ENCODE measurements at places on chromosomes 6 and 20.

GRCh38 chr6:36224918-36225461, 28.4 kb downstream of the BRPF3 start:
- DNase-seq: no peak

DNA sequence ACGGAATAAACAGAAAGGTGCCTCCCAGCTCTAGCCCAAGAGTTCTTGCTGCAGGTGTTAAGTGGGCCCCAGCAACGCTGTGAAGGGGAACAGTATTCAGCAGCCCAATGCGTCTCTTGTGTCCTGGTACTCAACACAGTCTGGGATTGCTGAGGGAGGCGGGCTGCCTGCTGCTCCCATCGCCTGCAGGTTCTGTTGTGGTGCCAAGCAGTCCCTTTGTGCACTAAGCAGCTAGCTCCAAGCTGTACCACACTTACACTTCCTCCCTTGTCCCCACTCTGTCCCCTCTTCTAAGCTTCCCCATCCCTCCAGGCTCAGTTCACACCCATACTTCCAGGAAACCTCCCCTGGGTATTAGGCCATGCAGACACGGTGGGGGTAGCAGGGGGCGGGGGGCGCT, 92.7 kb downstream of the AGPAT4 start:
- DNase-seq: no peak

- no peak for DNase-seq
Measured at GRCh38 chr20:12722091-12722490, 286.7 kb upstream of the SPTLC3 start.

GRCh38 chr6:90397929-90398674, 101.5 kb upstream of the BACH2 start:
- peak; percentile 41 for DNase-seq

DNA sequence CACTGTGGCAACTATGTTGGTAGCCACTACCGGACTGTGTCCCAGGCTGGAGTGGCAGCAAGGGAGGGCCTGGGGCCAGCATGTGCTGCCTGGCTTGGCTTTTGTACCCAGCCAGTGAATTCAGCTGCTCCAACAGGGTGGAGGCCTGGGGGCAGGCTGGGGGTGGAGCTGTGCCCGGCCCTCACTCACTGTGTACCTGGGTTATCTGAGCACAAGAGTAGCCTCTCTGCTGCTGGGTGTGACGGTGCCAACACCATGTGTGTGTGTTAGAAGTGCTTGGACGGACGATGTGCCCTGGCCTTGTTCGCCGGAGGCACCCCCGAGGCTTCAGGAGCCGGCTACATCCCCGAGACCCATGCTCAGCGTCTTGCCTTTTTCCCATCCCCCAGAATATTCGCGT, 49.2 kb downstream of the EFCAB8 start:
- DNase-seq: no peak

- DNase-seq: no peak
Measured at GRCh38 chr6:155527443-155527842, 71.8 kb upstream of the NOX3 start.

GRCh38 chr6:1486387-1486786, 97.0 kb downstream of the FOXF2 start:
- DNase-seq: no peak

DNA sequence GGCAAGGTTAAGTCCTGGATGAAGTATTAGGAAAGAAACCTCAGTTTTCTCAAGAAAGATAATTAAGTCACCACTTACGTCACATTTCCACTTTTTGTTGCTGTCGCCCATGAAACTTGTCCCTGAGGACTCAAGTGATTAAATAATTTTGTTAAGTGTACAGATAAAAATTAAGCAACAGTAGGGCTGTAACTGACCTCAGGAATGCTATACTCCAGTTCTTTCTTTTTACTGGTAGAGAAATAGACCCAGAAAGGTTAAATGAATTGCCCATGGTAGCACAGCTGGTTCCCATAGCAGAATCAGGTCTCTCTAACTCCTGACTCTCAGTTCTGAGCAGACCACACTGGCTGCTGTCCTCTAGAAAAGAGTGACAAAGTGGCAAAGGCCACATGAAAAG, 54.5 kb downstream of the CLIC5 start:
- DNase-seq: no peak

- no peak for DNase-seq
Measured at GRCh38 chr6:96186516-96187195, 170.9 kb downstream of the FUT9 start.

GRCh38 chr6:2448826-2449571, 203.6 kb upstream of the GMDS start:
- no peak for DNase-seq

GRCh38 chr6:4264601-4265000, 129.2 kb upstream of the ECI2 start:
- no peak for DNase-seq

DNA sequence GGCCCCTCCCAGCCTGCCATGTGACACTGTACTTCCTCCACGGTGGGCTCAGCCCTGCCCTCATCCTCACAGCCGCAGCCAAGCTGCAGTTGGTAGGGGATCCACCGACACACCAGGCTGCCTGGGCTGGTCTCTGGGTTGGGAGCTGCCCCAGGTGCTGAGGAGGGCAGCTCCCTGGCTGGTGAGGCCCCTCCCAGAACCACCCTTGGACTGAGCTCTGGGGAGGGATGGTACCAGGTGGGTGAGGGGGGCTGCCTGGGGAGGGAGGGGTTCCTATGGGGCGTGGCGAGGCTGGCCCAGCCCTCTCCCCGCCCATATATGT, 185 bp upstream of the TNFRSF6B start:
- DNase-seq: no peak

- no peak for DNase-seq
Measured at GRCh38 chr6:125746019-125746414, 3.4 kb upstream of the HEY2 start.

DNA sequence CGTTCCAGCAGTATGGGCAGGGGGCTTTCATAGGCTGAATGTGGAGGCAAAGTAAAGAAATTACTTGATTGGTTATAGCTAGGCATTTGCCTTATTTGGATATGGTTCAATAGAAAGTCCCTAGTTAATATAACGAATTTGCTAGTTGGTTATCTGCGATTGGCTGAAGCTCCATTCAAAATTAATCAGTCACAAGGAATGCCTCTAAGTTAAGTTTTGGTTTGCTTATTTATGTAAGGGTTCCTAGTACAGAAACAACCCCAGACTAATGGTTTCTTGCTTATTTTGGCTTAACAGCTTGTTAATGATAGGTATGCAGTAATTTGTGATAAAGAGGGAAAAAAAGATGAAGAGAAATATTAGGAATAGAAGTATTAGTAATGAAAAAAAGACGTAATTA, 87.5 kb downstream of the JAG1 start:
- no peak for DNase-seq

GRCh38 chr6:1713016-1713600, 103.4 kb downstream of the FOXC1 start:
- DNase-seq: no peak

DNA sequence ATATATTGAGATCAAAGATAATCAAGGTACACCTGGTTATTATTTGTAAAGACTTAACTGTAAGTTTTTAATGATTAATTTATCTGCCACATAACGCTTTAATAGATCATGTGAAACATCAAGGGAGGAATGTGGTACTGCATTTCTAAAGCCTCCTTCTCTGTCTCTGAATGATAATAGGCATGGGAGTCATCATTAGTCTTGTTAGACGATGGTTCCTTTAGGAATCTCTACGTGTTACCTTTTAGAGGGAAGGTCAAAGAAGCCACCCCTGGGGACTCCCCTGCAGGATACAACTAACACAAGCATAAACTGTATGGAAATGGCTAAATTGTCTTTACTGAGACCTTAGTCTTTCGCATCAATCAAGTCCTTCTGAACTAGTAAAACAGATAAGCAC, 173.6 kb upstream of the MCHR2 start:
- DNase-seq: no peak

DNA sequence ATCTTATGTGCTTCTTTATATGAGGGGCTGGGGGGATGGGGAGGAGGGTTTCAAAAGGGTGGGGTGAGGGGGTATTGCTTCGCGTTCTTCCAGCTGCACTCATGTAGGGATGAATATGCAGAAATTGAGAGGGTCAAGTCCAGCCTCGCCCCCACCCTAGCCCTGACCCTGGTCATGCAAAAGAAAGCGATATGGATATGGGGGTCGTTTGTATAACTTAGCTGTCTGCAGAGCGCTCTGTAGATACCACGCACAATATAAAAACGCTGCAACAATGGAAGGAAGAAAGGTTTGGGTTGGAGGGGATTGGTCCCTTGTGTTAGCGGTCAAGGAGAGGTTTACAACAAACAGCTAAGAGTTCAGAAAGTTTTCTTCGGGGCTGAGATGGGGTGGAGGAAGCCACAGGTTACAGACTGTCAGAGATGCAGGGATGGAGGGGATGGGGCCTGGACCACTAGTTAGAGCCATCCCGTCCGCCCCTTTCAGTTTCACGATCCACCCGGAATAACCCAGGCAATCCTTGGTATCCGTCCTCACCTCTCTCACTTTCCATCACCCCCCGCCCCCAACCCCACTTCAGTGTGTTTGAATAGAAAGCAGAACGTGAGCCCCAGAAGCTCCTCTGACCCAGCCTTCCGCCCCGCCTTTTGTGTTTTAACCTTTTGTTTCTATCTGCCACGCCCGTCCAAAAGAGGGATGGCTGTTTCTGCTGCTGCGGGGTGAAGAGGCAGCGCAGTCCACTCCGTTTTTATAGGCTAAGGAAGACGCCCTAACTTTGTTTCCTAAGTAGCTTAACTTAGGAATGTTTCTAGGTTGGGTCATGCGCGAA, 73.5 kb downstream of the SOX4 start:
- DNase-seq: no peak

GRCh38 chr6:134020071-134020470, 32.4 kb downstream of the SLC2A12 start:
- DNase-seq: no peak

DNA sequence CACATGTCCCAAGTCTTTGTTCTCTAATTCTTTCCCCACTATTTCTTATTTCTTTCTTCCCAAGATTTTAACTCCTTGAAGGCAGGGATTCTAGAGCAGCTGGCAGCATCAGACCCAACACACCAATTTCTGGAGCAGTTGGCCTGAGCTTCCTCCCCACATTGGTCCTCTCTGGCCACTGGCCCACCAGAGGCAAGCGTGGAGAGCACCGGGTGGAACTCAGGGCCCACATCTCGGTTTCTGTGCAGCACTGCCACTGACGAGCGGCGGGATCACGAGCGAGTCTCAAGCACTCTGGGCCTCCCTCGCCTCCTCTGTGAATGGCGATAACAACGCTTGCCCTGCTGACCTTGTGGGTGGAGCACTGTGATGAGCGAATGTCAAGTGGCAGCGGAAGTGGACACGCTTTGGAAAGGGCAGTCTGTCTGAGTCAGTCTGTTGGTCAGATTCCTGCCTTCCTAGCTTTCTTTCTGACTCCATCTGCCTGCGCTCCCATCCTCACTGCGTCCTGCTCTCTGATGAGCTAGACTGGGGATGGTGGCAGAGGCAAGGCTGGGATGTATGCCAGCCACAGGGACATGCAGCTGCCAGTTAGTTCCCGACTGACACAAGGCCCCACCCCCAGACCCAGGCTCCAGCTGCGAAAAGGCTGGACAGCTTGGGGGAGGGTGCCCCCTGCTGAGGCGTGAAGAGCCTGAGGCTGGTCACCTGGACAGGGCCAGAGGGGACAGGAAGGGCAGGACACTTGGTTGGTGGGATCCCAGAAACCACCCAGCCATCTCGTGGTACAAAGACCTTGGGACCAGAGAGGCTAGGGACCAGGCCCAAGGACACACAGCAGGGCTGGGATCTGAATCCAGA, 4.5 kb upstream of the SPDEF start:
- no peak for DNase-seq

DNA sequence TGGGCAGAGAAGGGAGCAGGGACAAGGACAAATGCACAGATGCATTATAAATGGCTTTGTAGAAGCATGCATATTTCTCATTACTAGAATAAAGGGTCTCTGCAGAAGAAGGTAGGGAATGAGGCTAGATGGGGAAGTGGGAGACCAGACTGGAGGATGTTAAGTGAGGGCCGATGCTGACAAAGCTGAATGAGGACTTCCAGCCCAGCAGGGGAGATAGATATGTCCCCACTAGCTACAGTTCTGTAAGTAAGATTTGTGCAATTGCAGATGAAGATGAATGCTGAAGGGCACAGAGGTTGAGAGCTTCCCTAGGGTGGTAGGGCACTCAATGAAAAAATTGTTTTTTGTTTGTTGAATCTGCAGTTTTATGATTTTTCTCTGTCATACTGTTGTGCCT, 16.9 kb downstream of the ADGRG6 start:
- DNase-seq: no peak

DNA sequence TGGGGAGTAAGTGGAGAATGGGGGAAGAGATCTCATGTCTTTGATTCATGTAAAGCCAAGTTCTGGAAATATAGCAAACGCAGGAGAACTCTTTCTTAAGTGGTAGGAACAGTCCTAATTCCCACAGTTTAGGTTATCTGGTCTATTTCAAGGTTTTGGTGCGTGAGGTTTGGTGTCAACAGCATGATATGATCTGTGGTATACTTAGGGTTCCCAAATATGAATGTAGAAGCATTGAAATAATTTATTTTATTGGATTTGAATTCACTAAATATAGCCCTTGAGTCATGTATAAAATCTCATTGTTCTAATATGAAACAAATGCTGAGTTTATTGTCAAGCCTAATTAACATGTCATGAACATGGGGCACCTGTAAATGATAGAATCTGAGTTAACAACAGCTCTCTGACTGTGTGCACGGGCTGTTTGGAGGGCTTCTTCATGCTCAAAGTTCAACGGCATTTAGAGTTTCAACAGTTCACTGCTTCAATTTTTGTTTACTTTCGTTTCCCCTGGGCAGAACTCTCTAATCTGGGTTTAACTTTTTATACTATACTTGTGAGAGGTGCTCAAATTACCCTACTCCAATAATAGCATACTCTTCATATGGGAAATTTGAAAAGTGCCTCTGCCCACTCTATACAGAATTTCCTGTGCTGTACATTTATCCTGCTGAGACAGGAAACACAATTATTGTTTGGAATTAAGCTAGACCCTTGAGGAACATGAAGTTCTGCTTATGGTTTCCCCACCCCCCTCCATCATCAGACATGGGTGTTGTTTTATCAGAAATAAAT, 236.3 kb upstream of the ZNF217 start:
- DNase-seq: no peak

DNA sequence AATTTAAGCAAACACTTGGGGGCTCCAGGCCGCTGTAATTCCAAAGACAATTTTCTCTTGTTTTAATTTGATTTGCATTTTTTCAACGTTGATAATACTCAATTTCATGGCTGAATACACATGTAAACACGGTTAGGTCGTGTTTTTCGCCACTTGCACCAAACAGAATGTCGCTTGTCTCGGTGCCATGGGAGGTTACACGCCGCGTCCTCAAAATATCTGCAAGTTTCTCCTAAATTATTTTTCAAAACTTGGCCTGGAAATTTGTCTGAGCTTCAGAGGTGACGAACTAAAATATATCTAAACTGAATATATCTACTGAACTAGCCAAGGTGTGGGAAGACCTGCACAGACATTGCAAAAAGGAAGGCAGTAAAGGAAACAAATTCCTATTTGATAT, 15.0 kb downstream of the FOXA2 start:
- DNase-seq: no peak

- DNase-seq: no peak
Measured at GRCh38 chr20:47753576-47754387, 31.5 kb downstream of the SULF2 start.

- no peak for DNase-seq
Measured at GRCh38 chr20:62059401-62059800, 6.3 kb downstream of the TAF4 start.

- DNase-seq: no peak
Measured at GRCh38 chr6:157325069-157325805, 1.9 kb upstream of the TMEM242 start.

Measured in stimulated activated CD8-positive, alpha-beta memory T cell treated with anti-CD3 and anti-CD28 coated beads, Interleukin-4, amount 100 ng/mL, for 1 hour (primary cell).